Calu3 (cell line): ENCODE measurements at places on chromosomes 1 and 21. TPM values are rescaled to one million over a fixed set of nuclear protein-coding genes. Genes with fewer than 3 reads are reported as not detected.

The CATSPERE gene
- 0.49 and 1.3 TPM in 2 replicates for total RNA-seq

The RAB42 gene
- 1.1 and 1.3 TPM in 2 replicates for total RNA-seq

The PIK3R3 gene
- total RNA-seq: 17.4 and 21.4 TPM in 2 replicates

The CLCNKB gene
- total RNA-seq: not detected in 2 replicates

The CYYR1 gene
- not detected in 2 replicates for total RNA-seq

GRCh38 chr21:45433911-45434644 is 29.1 kb downstream of the COL18A1 start:
- DNase-seq: no peak

DNA sequence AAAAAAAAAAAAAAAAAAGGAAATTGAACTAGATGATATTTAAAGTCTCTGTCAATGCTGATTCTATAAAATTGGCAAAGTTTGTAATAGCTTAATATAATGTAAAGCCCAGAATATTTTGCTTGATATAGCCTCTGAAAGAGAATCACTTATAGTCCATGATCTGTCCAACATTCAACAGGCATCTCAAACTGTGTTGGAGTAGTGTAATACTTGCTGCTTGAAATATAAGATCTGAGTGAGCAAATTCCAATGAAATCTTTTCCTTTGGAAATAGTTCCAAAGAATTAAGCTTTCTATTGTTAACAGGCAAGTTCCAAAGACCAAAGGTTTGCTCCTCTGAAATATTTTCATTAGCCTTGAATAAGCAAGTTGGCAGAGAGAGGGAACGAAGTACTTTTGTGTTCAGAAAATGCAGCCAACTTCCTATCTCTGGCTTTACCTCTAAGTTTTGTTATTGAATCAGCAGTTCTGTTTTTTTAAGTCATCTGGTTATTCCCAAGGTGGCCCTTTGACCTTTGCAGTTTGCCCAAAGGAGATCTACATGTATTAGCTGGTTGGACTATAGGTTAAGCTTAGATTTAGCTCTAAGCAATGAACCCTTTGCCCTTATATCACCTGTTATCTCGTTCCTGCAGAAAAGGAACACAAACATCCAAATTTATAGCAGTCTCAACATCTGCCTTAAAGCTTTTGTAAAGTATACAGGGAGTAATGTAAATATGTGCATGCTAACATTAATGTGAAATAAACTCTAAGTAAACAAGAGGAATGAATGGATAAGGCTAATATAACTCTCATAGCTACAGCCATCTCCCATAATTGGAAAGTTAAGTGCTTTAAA is 24.4 kb upstream of the CEP350 start:
- no peak for DNase-seq
